Activated CD4-positive, alpha-beta T cell treated with anti-CD3 and anti-CD28 coated beads for 36 hours (primary cell): ENCODE measurements at places on chromosomes 2 and 18. TPM values are rescaled to one million over a fixed set of nuclear protein-coding genes. Genes with fewer than 3 reads are reported as not detected.

GRCh38 chr18:28174181-28174905 is 2.6 kb downstream of the CDH2 start:
- DNase-seq: no peak

DNA sequence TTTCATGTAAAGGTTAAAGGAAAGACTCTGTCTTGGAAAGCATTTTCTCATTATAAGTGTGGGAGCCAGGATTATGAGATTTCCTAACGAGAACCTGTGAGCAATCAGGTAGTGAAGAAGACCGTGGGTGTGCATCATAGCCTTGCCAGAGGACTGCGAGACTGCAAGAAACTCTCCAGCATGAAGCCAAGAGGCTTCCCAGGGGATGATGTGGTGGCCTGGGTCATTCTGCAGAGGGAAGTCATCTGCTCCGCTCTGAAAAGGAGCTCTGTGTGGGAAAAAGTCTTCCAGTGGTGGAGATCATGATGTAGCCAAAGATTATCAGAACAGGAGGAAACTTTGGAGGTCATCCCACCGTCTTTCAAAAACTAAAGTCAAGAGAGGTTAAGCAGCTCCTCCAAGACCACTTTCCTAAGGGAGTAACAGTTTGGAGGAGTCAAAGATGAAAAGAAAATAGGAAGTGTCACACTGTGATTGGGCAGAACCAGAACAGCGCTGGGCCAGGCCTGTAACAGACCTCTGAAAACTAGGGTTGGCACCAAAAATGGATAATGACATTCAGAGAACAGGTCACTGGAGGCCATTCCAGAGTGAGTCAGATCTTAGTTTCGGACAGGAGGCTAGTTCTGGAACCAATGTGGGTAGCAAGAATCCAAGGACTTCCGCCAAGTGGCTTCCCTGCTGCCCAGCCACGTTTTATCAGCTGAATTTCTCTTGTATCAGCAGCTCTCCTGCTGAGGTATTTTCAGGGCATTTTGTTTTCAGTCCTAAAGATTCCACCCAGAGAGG is 113.0 kb downstream of the LRATD1 start:
- no peak for DNase-seq

LYG2 gene
- total RNA-seq: not detected

OXER1 gene
- 0.23 TPM for total RNA-seq

DNA sequence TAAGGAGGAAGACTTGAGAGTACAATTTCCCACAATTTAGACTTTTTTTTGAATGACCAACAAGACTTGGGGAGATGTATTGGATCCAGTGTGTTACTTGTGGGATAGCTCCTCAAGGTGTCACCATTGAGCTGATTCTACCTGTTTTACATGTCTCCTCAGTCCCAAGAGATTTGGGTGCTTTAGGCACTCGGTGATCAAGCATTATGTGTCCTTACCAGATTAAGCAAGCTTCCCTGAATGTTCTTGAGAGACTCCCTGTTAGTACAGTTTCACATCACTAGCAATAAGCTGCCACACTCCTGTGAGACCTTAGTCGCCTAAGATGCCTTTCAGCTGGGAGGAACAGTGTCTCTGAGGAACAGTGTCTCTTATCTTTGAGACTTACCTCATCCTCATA is 384.3 kb upstream of the SYT4 start:
- DNase-seq: peak; percentile 5

- DNase-seq: no peak
These were observed 367.6 kb downstream of the RND3 start for GRCh38 chr2:150119819-150120218.

GRCh38 chr2:94874277-94874997 is 3.2 kb downstream of the TEKT4 start:
- DNase-seq: peak; percentile 81

GAREM1 gene
- total RNA-seq: not detected
